Bronchus fibroblast of lung (primary cell): ENCODE measurements at places on chromosomes 3 and 15. TPM values are rescaled to one million over a fixed set of nuclear protein-coding genes. Genes with fewer than 3 reads are reported as not detected.

The ITGA11 gene
- 0.59 and 1.0 TPM in 2 replicates for total RNA-seq

The MRPL47 gene
- total RNA-seq: 29.9 and 30.1 TPM in 2 replicates

The NTRK3 gene
- not detected in 2 replicates for total RNA-seq

The PPARG gene
- total RNA-seq: 35.2 and 41.9 TPM in 2 replicates

The GABRB3 gene
- under 0.01 TPM in 2 replicates for total RNA-seq
